NCI-H2081 (cell line): ENCODE measurements at places on chromosomes 16 and 17.

GRCh38 chr16:88415713-88416323, 33.1 kb downstream of the ZNF469 start:
- no peak for DNase-seq

- DNase-seq: no peak
Measured at GRCh38 chr17:83091257-83092141, 12.1 kb downstream of the METRNL start.

GRCh38 chr16:2820836-2821486, 3.9 kb downstream of the PRSS21 start:
- no peak for DNase-seq

- no peak for DNase-seq
Measured at GRCh38 chr16:31329671-31330552, 25.1 kb upstream of the ITGAX start.

DNA sequence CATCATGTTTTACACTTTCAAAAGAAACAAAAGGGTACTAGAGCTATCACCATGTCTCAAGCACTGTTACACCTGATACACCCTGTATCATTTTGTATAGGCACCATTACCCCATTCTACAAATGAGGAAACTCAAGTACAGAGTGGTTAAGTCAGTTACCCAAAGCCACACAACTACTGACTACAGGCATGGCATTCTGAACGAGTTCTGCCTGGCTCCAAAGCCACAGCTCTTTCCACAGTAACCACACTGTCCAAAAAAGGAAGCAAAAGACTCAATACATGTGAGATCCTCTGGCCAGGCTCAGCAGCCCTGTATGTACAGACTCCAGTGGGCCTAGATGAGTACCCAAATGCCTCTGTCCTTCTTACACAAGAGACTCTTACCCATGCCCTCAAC, 4.7 kb downstream of the DYNC1LI2 start:
- DNase-seq: no peak

- DNase-seq: no peak
Measured at GRCh38 chr16:31191697-31192428, 10.7 kb downstream of the PYCARD start.
